Right atrium auricular region (tissue), 2 donors: ENCODE measurements at places on chromosomes 4 and X. TPM values are rescaled to one million over a fixed set of nuclear protein-coding genes. Genes with fewer than 3 reads are reported as not detected.

Gene FHIP1A
- total RNA-seq: 11.8 TPM

Gene SPRY1
- total RNA-seq: 118 TPM

Gene CETN2
- 23.3 TPM for total RNA-seq

Gene SPANXN3
- total RNA-seq: not detected

Gene EOLA1
- 14.4 TPM for total RNA-seq

Gene NPNT
- 5.5 TPM for total RNA-seq

Gene XG
- 1.3 TPM for total RNA-seq

Gene CT55
- total RNA-seq: not detected

Gene NUDT11
- total RNA-seq: 0.75 TPM

Gene PPARGC1A
- 72.3 TPM for total RNA-seq

Gene FAM149A
- total RNA-seq: 6.8 TPM

GRCh38 chr4:188168726-188169373 lies 29.6 kb downstream of the TRIML1 start:
- no peak for DNase-seq

DNA sequence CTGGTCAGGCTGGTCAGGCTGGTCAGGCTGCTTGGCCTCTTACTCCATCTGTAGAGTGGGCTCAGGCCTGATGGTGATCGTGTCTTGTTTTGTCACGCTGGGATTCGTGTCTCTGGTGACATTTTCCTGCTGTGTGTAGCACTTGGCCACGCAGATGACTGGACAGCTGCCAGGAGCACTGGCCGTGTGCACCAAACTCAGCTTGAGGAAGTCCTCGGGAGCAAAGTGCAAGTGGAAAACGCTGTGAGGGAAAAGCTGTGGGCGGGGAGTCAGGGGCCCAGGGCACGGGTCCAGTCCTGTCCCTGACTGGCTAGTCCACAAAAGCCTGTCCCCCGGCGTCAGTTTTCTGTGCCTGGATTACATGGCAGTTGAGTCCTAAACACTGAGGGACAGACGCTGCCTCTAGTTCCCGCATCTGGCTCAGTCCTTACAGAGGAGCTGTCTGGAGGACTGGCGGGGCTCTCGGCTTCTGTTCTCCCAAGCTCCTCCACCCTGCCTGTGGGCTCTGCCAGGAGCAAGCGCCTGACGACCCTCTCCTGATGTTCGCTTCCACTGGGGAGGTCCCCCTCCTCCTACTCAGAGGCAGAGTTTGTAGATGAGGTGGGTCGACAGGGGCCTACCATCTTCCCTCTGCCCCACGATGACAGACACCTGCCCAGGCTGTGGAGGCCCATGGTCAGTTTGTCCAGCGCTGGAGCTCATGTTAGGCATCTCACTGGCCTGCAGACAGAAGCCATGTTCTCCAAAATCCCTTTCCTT lies 35.9 kb upstream of the GRPEL1 start:
- peak; percentile 85 for DNase-seq

GRCh38 chrX:70386235-70386634 lies 36.9 kb upstream of the GDPD2 start:
- DNase-seq: no peak

- no peak for DNase-seq
Observed at GRCh38 chr4:177728361-177729152, 286.3 kb upstream of the AGA start.

- no peak for DNase-seq
Observed at GRCh38 chr4:153809916-153810810, 21.3 kb upstream of the SFRP2 start.

DNA sequence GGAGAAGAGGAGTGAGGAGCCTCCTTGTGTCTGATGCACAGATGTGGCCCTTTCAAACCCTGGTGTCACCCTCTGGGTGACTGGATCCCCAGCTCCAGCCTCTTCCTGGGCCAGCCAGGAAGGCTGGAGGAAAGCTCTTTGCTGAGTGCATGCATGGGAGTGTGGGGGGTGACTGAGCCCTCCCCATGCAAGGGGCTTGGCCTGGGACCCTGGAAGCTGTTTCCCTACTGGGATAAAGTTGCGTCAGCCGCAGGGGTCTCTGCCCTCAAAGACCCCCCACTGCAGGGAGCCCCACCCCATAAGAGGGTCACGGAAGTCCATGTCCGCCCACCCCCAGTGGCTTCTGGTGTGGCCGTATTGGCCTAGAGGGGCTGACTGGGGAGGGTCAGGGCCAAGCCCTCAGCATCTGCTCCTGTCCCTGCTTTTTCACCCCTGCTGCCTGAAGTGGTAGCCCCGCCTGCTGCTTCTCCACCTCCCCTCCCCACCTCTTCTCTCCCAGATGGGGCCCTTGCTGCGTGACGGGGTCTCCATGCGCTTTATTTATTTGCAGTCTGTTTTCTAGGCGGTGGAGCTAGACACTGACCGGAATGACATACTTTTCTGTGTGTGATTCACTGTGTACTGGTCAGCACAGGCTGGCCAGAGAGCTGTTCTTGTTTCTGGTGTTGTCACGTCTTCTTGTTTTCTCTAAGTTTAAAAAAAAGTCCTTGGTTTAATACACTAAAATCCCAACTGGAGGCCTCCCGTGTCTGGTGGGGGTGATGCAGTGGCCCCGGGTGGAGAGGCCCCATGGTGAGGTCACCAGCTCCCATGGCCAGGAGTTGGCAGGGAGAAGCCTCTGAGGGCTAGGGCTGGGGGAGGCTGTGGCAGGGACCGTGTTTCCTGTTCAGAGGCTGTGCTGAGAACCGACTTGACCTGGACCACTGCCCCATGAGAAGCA lies 3.6 kb downstream of the SMIM10L2A start:
- DNase-seq: no peak

- no peak for DNase-seq
Observed at GRCh38 chr4:27595571-27596360, 735.1 kb downstream of the STIM2 start.

DNA sequence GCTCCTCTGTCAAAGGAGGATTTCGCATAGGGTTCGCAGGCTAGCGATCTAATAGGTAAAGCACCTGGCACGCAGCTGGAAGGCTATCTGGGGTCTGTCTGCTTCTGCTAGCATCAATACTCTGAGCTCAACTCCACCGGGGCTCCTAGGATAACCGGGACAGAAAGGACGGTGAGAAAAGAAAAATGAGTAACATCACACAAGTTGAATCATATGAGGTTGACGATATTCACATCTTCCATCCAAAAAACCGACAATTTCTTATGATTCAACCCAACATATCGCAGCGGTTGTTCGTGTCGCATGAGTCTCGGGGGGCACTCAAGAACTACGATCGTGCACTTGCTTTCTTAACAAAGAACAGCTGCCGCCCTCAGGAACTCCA lies 1.8 kb downstream of the PROM1 start:
- DNase-seq: no peak

GRCh38 chr4:140928880-140929279 lies 172.7 kb upstream of the TBC1D9 start:
- DNase-seq: no peak

DNA sequence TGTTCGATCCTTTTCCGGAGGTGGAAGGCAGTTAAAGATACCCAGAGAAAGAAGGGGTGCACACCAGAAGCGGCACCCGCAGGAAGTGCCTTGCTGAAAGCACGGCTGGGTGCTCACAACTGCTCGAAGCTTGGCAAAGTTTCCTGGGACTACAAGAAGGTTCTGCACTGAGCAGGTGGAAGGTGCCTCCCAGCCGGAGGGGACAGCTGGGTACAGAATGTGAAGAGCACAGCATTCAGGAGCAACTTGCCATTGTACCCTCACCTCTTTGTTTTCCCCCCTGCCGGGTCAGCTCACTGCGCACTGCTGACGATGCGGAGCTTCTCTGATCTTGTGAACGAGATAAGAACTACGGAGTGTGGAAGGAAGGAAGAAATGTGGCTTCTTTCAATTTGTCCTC lies 289.2 kb downstream of the FBXW7 start:
- no peak for DNase-seq

GRCh38 chr4:181745933-181746625 lies 497.1 kb upstream of the TENM3 start:
- no peak for DNase-seq

DNA sequence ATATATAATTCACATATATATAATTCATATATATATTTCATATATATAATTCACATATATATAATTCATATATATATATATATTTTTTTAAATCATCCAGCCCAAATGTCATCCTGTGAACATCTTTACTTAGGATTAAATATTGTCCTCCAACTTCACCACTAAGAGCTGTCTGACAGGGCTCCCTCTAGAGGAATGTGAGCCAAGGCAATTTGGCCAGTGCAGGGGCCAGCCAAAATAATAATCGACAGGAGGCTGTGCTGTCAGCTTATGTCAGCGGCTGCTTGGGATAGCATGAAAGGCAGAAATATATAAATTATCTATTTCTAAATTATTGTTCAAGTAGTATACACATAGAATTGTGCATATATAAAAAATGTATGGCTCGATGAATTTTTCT lies 29.5 kb downstream of the EGFL6 start:
- no peak for DNase-seq

DNA sequence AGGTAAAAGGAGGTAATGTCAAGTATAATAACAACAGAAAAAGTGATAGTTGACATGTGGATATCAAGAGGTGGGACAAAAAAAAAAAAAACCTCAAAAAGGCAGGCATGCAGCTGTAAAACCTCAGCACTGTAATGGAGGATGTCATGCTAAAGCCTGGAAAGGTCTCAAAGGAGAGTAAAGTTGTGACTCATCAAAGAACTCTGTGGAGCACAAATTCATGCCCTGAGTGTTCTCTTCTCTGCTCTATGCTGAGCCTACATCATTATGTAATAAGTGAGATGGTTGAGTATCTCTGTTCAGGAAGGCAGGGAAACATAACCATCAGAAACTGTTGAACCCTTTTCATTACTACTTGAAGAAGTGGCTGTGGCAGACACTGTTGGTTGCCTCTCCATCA lies 597.8 kb downstream of the BCOR start:
- no peak for DNase-seq

- no peak for DNase-seq
Observed at GRCh38 chr4:15078682-15079642, 76.7 kb downstream of the CPEB2 start.

DNA sequence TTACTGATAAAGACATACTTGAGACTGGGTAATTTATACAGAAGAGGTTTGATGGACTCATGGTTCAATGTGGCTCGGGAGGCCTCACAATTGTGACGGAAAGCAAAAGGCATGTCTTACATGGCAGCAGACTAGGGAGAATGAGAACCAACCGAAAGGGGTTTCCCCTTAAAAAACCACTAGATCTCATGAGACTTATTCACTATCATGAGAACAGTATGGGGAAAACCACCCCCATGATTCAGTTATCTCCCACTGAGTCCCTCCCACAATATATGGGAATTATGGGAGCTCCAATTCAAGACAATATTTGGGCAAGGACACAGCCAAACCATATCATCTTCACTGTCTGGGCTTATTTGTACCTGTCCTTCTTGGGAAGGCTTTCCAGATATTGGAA lies 22.8 kb upstream of the MUC7 start:
- DNase-seq: no peak

DNA sequence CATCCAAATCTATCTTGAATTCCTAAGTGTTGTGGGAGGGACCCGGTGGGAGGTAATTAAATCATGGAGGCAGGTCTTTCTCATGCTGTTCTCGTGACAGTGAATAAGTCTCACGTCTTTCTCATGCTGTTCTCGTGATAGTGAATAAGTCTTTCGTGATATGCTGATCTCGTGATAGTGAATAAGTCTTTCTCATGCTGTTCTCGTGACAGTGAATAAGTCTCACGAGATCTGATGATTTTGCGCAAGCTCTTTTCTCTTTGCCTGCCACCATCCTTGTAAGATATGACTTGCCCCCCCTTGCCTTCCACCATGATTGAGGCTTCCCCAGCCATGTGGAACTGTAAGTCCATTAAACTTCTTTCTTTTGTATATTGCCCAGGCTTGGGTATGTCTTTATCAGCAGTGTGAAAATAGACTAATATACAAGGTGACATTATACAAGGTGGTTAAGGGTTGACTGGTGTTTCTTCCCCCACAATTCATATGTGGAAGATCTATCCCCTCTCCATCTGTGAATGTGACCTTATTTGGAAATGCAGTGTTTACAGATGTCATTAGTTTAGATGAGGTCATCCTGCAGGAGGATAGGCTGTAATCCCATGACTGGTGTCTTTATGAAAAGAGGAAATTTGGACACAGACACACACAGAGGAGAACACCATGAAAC lies 27.6 kb downstream of the ARSD start:
- DNase-seq: no peak

DNA sequence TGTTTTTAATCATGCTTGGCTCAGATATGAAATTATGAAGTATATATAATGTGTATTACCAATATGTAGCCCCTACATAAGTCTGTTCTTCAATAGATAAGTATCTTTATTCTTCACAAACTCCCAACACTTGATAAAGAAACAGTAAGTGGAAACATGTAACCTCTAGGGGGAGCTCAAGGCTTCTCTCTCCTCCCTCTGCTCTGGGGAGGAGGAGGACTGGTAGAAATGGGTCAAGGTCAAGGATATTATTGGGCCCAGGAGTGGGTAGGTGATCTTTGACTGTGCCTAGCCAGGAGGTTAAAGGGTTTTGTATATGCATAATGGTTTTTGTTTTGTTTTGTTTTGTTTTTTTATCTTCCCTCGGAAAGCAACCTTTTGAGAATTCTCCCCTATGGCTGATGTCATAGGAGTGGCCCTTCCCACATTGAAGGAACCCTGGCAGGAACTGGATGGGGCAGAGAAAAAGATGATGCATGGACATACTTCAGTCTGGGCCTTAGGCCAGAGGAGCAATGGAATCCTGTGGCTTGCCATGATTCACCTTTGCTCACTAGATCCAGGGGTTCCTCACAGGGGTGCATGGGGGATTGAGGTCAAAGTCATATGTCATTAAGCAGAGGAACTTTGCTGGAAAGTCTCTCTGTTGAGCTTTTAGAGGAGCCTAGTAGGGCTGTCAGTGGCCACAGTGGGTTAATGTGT lies 460.3 kb downstream of the MID1IP1 start:
- DNase-seq: no peak

DNA sequence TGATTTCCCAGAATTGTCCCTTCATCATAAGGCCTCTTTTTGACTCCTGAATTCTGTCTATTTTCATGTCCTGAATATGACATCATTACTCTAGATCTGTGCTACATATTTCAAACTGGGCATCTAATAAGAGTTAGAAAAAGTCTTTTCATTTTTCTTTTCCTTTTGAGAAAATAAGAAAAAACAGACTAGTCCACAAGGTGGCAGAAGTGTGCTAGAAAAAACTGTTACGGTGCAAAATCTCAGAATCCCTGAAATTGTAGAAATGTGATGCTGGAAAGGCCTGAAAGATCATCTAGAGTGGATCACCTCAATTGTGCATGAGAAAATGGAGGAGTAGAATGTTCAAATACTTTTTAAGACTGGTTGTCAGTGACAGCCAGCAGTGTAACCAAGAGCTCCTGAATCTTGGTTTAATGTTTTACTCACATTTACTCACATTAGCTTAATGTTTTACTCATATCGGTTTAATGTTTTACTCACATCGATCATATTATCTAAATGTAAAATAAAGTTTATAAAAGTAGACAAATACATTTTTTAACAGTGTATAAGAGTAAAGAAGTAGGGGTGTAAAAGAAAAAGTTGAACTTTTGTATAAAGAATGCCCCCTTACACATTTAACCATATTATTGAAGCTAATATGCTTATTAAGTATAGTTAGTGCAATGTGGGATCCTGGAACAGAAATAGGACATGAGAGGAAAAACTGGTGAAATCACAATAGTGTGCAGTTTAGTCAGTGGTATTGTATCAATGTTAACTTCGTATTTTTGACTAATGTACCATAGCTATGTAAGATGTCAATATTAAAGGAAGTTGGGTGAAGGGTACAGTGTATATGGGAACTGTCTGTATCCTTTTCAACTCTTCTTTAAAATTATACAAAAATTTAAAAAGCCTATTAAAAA lies 15.2 kb downstream of the ASB11 start:
- DNase-seq: no peak

- no peak for DNase-seq
Observed at GRCh38 chrX:79138658-79139241, 5.7 kb upstream of the GPR174 start.

- no peak for DNase-seq
Observed at GRCh38 chr4:147578051-147578476, 39.1 kb upstream of the TMEM184C start.
